Effector memory CD8-positive, alpha-beta T cell (primary cell): ENCODE measurements at places on chromosomes 1 and 21.

DNA sequence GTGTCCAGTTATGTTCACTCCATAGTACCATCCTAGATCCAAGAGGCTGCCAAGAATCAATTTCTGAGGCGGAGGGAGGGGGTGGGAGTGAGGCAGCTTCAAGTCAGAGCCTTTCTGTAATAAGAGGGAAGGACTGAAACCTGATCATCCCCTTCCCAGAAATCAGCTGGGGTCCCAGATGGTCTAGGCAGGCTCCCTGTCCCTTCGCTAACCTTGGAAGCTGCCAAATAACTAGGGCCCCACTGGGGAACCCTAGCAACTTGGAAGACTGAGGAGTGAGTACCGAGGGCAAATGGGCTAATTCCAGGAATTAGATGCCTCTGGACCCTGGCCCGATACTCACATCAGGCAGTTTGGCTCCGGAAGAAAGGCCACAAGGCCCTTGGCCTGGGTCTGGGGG lies 113.3 kb downstream of the NAV1 start:
- peaks cover 5% of the 10 kb centered on the region for H3K36me3 ChIP-seq
- no peak overlapping the region for H3K4me3 ChIP-seq
- no peak overlapping the region for H3K27ac ChIP-seq
- peaks cover 3% of the 10 kb centered on the region for H3K4me1 ChIP-seq

- H3K4me3 ChIP-seq: no peak overlapping the region
- no peak for DNase-seq
- peaks cover 18% of the 10 kb centered on the region for H3K36me3 ChIP-seq
- no peaks in the 10 kb centered on the region for H3K27me3 ChIP-seq
Observed at GRCh38 chr21:31248598-31248997, 95.5 kb downstream of the TIAM1 start.

DNA sequence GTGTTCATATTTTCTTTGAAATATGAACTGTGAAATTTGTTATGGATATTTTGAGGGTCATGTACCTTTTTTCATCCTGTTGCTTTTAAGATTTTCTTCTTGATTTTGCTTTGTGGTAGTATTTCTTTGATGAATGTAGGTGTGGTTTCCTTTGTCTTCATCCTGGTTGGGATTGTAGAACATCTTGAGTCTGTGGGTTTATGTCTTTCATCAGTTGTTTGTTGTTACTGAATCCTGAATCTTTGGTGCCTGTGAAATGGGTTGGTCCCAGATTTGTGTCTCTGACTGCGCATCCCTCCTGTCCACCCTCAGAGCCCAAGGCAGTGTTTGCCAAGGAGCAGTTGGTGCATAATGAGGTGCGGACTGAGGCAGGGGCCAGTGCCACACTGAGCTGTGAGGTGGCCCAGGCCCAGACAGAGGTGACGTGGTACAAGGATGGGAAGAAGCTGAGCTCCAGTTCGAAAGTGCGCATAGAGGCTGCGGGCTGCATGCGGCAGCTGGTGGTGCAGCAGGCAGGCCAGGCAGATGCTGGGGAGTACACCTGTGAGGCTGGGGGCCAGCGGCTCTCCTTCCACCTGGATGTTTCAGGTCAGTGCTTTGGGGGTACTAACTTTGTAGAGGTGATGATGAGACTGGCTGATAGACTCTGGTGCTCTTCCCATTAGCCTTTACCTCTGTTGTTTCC lies 38.5 kb downstream of the OBSCN start:
- DNase-seq: no peak
- no peak overlapping the region for H3K4me3 ChIP-seq
- H3K4me1 ChIP-seq: no peaks in the 10 kb centered on the region
- H3K27ac ChIP-seq: no peak overlapping the region
- H3K27me3 ChIP-seq: no peaks in the 10 kb centered on the region
- H3K36me3 ChIP-seq: peaks cover 10% of the 10 kb centered on the region

DNA sequence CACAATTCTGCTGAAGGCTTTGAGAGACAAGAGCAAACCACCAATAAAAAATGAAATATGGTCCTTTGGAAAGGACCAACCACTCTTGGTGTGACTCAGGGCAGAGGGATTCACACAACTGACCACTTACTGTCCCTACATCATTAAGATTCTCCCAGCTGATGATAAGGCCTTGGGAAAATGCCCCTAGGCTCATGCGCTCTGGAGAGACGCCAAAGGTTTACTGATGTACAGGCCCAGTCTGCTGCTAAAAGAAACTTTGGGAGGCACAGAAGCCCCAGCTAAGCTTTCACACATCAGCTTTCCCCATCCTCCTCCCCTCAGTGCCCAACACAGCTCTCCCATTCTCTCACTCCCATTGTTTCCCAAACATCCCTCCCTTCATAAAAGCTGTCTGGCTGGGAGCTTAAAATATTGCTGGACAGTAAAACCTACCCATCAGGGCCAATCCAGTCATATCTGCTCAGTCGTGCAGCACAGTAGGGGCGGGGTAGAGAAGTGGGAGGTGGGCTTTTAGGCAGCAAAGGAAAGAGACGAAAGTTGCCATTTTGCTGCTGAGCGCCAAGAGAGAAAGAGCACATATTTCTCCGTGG lies at the start of gene GJA8:
Gene GJA8 (plus strand): TSS at position 543 of the 593 bp plus-strand sequence. CDS start 5,161 bp downstream, outside the sequence.
- H3K27ac ChIP-seq: peak within 1 kb of the TSS; percentile 25
- H3K4me3 ChIP-seq: no peak within 1 kb of the TSS
- H3K4me1 ChIP-seq: no peaks in the 10 kb centered on the region
- DNase-seq: no peak
- peaks cover 5% of the 10 kb centered on the region for H3K27me3 ChIP-seq
- H3K36me3 ChIP-seq: no peaks in the 10 kb centered on the region

- peaks cover 61% of the 10 kb centered on the region for H3K36me3 ChIP-seq
- no peaks in the 10 kb centered on the region for H3K4me1 ChIP-seq
- H3K27me3 ChIP-seq: no peaks in the 10 kb centered on the region
- no peak overlapping the region for H3K4me3 ChIP-seq
- no peak overlapping the region for H3K27ac ChIP-seq
Observed at GRCh38 chr1:12276225-12276624, 46.4 kb downstream of the VPS13D start.

DNA sequence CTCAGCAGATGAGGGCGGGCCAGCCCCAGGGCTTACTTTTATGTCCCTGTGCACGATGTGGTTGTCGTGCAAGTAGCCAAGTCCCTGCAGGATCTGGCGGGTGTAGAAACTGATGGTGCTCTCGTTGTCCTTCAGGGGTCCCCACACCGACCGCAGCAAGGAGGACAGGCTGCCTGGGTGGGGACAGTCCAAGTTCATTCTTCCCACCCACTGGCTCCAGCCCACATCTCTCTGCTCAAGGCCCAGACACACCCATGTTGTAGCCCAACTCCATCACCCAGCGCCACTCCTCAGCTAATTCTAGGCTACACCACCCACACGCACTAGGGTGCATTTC lies 7.0 kb downstream of the MAP3K6 start:
- DNase-seq: no peak
- peak overlapping the region; percentile 74 for H3K27ac ChIP-seq
- H3K4me1 ChIP-seq: peaks cover 24% of the 10 kb centered on the region
- H3K4me3 ChIP-seq: peak overlapping the region; percentile 65

- DNase-seq: peak; percentile 55
- H3K36me3 ChIP-seq: peaks cover 5% of the 10 kb centered on the region
- peak overlapping the region; percentile 73 for H3K27ac ChIP-seq
Observed at GRCh38 chr1:32753532-32754316, 51.2 kb upstream of the SYNC start.

GRCh38 chr1:237953238-237953637 lies 62.5 kb upstream of the ZP4 start:
- no peak overlapping the region for H3K4me3 ChIP-seq
- no peaks in the 10 kb centered on the region for H3K27me3 ChIP-seq
- H3K36me3 ChIP-seq: no peaks in the 10 kb centered on the region
- no peak overlapping the region for H3K27ac ChIP-seq

GRCh38 chr1:234154320-234155251 lies 218.7 kb upstream of the COA6 start:
- DNase-seq: peak; percentile 21
- peaks cover 3% of the 10 kb centered on the region for H3K36me3 ChIP-seq
- peaks cover 27% of the 10 kb centered on the region for H3K27me3 ChIP-seq

GRCh38 chr1:114149211-114149610 lies 4.5 kb downstream of the SYT6 start:
- H3K4me3 ChIP-seq: no peak overlapping the region
- H3K27ac ChIP-seq: no peak overlapping the region
- DNase-seq: no peak

- H3K4me3 ChIP-seq: no peak overlapping the region
- no peak overlapping the region for H3K27ac ChIP-seq
- no peaks in the 10 kb centered on the region for H3K27me3 ChIP-seq
- no peaks in the 10 kb centered on the region for H3K36me3 ChIP-seq
- DNase-seq: no peak
Observed at GRCh38 chr1:187469836-187470235, 641.1 kb downstream of the PLA2G4A start.

DNA sequence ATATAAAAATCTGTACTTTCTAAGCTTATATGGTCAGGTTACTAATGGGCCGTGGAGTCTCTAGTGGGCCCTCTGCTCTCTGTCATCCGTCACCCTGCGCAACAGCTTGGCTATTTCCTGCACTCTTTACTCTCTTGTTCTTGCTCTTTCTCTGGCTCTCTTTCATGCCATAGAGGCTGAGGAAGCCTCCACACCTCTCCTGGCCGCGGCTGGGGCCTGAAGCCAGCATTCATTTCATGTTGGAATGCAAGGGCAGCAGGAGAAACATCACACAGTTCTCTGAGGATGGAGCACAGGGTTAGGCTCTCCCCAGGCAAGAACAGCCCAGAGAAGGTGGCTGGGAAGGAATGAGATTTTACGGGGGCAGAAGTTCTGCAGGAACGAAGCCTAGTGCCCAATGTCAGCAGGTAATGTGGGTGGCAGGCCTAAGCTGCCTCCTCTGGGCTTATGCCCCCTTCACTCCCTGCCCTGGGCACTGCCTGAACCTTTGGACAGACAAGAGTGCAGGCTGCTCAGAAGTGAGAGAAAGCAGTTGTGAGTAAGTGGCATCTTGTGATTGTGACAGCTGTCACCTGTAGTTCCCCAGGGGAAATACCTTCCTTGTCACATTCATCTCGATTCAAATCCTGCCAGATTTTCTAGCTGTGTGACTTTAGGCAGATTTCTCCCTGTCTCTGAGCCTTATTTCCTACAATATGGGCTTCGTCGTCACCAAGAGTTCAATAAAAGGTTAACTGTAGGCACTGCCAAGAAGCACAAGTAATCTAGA lies 3.6 kb upstream of the FHAD1 start:
- H3K27ac ChIP-seq: no peak overlapping the region
- H3K4me3 ChIP-seq: no peak overlapping the region
- H3K36me3 ChIP-seq: peaks cover 6% of the 10 kb centered on the region
- no peaks in the 10 kb centered on the region for H3K27me3 ChIP-seq
- no peak for DNase-seq
- H3K4me1 ChIP-seq: peaks cover 12% of the 10 kb centered on the region

DNA sequence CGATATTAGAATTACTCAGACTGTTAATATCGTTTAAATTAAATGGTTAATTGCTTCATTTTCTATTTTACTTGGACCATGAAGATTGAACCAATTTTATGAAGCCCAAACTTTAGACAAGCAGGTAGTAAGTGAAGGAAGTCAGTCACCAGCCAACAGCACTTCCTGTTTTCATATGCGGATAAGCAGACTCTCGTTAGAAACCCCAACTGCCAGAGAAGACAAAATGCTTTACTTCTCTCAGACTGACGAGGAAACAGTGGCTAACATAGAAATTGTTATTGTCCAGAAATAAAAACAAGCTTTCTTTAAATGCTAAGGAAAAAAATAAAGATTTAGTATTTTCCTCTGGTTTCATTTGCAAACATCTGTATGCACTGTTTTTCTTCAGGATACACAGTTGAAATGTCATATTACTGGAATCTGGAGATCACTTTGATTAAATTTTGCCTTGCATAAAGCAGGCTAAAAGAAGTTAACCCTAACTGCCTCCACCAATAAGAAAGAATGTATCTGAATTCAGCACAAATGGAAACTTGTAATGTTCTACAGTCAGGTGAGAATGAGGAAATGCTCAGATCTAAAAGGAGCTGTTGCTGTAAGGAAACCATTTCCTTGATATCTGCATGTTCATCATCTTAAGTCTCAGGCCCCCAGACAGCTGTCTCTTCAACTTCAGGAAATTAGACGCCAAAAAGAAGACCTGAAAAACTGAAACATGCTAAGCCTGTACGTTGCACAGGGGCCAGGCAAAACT lies 129.8 kb upstream of the SAMSN1 start:
- peak overlapping the region; percentile 92 for H3K27ac ChIP-seq
- H3K4me3 ChIP-seq: peak overlapping the region; percentile 71
- peaks cover 20% of the 10 kb centered on the region for H3K4me1 ChIP-seq
- peak; percentile 10 for DNase-seq

DNA sequence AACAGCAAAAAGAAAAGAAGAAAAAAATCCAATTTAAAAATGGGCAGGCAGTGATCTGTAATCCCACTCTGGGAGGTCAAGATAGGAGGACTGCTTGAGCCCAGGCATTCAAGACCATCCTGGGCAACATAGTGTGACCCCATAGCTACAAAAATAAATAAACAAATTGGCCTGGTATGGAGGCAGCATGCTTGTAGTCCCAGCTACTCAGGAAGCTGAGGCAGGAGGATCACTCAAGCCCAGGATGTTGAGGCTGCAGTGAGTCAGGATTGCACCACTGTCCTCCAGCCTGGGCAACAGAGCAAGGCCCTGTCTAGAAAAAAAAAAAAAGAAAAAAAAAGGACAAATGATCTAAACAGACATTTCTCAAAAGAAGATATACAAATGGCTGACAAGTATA lies 99.6 kb downstream of the EIF4G3 start:
- H3K27ac ChIP-seq: peak overlapping the region; percentile 30
- H3K36me3 ChIP-seq: peaks cover 16% of the 10 kb centered on the region
- H3K4me3 ChIP-seq: no peak overlapping the region
- peaks cover 11% of the 10 kb centered on the region for H3K4me1 ChIP-seq

DNA sequence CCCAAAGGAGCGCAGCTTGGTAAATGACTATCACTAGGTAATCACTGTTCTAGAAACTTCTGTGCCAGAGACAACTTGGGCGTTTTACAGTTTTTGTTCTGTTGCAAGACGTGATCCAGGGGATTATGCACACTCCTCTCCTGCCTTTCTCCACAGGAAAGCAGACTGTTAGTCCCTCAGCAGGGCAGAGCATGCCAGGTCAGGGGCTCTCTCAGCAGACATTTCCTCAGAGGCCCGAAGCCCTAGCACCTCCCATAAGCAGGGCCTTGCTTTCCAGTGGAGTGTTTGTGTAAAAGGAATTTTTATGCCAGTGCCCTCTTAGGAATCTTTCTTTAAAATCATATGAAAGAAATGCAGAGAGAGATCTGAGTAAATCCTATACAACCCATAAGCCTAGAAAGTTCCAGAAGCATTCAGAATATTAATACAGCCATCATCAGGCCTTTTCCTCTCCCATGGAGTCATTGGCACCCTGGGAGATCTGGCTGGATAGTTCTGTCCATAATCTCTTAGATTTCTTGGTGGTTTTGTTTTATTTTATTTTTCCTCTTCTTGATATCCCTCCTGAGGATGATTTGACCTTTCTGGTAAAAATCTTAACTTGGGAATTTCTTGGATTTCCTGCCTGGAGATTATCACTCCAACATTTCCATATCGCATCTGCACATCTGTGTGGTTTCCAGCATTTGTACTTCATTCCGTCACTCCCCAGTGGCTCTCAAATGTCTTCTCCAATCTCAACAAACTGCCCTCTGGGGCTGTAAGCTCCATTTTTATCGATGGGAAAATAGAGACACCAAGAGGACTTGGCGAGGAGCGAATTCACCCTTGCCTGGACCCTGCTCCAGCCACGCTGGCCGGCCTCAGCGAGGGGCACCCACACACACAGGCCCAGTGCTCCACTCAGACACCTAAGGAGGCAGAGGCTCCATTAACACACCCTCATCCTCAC lies 116.1 kb downstream of the PSMG1 start:
- H3K4me3 ChIP-seq: no peak overlapping the region
- peaks cover 22% of the 10 kb centered on the region for H3K27me3 ChIP-seq
- DNase-seq: no peak
- H3K4me1 ChIP-seq: no peaks in the 10 kb centered on the region
- no peaks in the 10 kb centered on the region for H3K36me3 ChIP-seq
- H3K27ac ChIP-seq: no peak overlapping the region
